ENCODE measurements at places on chromosomes 3 and 15.

GRCh38 chr3:143644370-143645089 lies 203.7 kb downstream of the SLC9A9 start:
- no peak for DNase-seq

GRCh38 chr3:186599785-186600166 lies 13.1 kb upstream of the AHSG start:
- no peak for DNase-seq

GRCh38 chr15:98804057-98804380 lies 155.7 kb downstream of the IGF1R start:
- no peak for DNase-seq

GRCh38 chr3:109028753-109029152 lies 75.1 kb upstream of the GUCA1C start:
- no peak for DNase-seq

DNA sequence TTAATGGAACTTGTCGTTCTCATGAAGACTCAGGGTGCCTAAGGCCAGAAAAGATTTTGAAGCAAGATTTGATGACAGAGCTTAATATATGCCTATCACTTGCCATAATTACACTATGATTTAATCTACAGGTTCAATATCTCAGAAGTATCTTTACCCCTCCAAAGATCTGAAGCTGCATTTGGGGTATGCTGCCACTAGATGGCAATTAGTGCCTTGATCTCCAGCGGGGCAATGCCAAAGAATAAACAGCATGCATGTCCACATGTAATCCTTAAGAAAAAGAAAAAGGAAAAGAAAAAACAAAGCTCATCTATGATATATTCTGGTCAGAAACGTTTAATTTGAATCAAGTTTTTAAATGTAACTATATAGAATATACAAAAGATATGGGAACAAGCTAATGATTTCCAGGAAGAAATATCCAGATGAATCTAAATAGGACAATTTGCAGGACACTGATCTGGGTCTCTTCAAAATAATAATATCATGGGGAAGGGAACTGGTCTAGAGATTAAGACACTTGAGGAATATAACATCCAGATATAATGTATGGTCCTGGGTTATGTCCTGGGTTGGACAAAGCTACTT lies 55.0 kb upstream of the SOX14 start:
- no peak for DNase-seq

GRCh38 chr3:30347679-30348216 lies 258.7 kb upstream of the TGFBR2 start:
- no peak for DNase-seq

DNA sequence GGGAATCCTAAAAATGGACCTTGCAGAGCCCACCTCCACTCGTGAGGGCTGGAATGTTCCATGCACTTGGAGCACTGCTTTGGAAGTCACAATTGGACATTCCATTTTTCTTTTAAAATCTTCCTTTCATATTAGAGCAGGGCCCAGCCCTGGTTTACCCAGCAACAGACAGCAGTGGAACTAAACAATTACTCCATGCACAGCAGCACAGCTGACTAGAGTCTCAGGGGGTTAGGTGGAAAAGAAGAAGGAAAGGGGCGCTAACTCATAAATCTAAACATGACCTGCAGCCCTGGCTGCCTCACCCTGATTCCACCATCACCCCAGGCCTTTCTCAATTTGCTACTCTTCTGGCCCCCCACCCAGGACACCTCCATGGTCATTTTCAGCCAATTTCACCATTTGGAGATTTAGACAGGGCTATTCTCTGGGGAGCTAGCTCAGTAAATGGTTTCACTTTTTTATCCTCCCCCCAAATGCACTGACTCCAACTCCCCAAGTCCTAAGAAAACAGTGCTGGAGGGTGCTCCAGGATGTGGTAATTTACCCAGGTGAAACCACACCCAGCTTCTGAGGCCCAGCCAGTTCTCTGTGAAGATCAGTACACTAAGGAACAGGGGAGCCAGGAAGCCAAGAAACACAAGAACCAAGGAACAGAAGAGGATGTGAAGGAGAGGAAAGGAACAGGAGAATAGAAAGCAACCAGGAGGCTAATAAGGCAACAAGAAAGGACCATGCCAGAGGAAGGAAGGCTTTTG lies 1.6 kb upstream of the LRRC31 start:
- no peak for DNase-seq

DNA sequence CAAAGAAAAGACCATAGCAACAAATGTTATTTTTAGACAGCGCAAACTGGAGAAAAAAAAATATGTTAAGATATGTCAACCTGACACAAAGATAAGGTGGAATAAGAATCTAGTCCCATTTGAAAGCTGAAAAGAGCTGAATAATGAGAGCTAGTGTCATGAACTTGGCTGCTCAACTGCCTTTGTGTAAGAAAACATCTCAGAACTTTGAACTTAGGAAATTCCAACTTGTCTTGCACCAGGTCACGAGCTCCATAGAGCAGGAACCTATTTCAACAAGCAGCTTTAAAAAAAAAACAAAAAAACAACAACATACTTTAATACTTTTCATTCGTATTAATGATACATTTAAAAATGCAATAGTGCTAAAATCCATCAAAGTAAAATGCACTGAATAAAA lies 79.5 kb downstream of the ZNF280D start:
- no peak for DNase-seq

DNA sequence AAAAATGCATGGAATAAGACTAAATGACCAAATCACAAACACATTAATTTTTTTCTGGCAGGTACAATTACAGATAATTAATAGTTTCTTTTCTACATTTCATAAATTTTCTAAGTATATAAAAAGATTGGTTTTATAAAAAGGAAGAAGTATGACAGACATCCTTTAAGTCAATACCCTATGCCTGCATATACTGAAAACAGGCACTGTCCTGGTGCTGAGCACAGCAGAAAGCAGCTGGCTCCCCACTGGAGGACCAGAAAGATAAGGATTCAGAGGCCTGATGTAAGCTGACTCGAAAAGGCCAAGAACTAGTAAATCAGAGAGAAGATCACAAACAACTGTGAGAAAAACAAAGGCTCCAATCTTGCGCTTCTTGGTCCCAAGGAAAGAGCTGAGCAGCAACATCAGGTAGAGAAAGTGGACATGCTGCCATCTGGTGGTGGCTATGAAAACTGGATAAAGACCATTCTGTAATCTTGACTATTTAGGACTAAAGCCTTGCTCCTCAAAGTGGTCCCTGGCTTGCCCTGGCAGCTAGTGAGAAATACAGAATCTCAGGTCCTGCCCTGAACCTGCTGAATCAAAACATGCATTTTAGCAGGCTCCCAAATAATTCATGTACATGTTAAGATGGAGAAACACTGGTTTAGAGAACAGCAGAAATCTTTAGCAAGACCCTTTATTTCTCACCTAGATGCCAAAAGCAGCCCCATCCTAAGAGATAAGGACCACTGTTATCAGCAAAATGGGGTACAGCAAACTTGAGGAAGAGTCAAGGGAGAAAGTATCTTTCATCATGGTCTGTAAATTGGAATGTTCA lies 76.0 kb downstream of the TRANK1 start:
- peak; percentile 10 for DNase-seq
